ENCODE measurements at places on chromosomes 3 and 15.

GRCh38 chr3:144660186-144660585, 688.6 kb downstream of the DIPK2A start:
- DNase-seq: no peak

GRCh38 chr3:197892162-197892561, 57.8 kb upstream of the RPL35A start:
- no peak for DNase-seq

DNA sequence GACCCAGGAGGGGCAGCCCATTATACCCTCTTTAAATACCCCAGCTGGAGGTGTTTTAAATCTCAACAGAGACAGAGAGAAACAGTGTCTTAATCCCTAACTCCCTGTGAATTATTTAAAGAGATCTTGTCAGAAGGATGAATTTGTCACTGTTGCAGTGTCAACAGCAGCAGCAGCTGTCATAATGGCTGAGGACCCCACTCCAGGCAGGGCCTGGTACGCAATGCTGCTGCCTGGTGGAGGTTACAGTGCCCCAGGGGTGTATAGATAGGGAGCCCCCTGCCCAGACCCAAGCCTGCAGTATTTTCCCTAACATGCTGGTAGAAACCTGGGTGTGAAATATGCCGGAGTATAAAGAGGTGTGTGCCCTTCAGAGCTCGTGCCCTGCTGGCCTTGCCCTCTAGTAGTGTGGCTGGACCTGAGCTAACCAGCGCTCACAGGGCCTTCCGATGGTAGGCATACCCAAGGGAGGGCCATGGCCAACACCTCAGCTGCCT, 143.0 kb downstream of the EPHB1 start:
- DNase-seq: no peak

- peak; percentile 15 for DNase-seq
These were observed 32.9 kb downstream of the AMOTL2 start for GRCh38 chr3:134341389-134341788.

DNA sequence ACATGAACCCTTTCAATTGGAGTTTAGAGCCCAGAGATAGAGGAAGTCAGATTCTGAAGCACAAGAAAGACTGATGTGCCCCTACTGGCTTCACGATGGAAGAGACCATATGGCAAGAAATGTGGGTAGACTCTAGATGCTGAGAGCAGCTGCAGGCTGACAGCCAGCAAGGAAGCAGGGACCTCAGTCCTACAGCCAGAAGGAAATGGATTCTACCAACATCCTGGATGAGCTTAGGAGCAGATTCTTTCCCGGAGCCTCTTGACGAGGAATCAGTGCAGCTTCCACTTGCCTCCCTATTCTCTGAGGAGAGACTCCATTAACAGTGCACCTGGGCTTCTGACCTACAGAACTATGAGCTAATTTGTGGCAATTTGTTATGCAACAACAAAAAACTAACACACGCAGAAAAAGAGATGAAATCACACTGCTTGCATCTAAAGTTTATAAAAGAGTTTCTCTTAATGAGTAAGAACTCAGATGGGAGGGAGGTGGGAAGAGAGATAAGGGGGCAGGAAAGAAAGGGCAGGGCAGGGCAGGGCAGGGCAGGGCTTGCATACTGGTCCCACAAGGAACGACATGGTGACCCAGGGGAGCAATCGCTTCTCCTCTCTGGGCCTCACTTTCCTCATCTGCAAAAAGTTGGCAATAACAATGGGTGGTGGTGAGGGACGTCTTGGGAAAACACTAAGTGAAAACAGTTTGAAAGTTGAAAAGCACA, 440.9 kb downstream of the FOXP1 start:
- no peak for DNase-seq

- DNase-seq: no peak
These were observed 112.4 kb upstream of the SPATA16 start for GRCh38 chr3:173253471-173253870.

- DNase-seq: no peak
These were observed 9.8 kb downstream of the TFG start for GRCh38 chr3:100719136-100719535.

DNA sequence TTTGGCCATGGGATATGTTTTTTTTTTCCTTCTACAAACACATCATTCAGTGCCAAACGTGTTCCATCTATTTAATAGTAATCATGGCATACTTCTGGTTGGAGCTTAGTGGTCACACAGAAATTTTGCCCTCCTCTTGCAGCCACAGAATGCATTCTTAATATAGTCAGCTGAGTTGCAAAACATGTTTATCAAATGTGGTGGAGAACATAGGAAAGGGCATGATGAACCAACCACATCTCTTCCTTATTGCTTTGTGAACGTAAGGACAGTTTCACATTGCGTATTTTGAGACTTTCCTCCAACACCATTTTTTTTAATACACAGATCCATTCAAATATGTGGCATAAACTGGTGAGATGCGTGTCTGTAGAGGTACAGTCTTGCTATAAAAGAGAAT, 106.8 kb downstream of the BBX start:
- no peak for DNase-seq

DNA sequence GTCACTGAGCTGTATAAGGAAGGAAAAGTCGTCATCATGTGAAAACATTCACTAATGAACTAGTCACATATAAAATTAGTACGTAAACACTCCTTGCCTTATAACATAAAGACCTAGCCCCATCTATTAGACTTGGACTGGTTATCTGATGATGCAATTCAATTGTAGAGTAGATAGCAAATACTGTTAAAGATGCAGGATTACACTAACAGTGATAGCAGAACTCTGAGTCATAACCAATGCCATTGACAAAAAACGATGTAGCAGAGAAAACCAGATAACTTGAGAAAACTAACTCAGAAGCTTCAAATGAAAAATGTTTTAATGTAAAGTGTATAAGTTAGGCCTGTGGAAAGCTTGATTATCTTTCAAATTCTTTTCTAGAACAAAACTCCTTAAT, 132.2 kb downstream of the WDR72 start:
- DNase-seq: no peak

DNA sequence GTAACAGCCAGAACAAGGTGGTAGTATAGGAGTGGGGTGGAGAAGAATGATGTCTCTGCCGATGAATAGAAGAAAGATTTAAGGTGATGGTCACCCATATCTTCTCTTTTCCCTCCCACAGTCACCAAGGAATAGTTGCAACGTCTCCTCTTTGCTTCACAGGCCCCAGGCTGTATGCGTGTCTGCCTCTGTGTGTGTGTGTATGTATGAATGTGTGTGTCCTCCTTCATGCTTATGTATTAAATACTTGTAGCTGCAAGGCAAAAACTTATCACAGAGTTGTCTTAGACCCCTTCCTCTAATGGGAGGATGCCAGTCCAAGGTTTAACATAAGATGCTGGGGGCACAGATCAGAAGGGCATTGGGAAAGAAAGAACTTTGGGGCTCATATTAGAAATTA, 19.1 kb upstream of the BNC1 start:
- DNase-seq: no peak

DNA sequence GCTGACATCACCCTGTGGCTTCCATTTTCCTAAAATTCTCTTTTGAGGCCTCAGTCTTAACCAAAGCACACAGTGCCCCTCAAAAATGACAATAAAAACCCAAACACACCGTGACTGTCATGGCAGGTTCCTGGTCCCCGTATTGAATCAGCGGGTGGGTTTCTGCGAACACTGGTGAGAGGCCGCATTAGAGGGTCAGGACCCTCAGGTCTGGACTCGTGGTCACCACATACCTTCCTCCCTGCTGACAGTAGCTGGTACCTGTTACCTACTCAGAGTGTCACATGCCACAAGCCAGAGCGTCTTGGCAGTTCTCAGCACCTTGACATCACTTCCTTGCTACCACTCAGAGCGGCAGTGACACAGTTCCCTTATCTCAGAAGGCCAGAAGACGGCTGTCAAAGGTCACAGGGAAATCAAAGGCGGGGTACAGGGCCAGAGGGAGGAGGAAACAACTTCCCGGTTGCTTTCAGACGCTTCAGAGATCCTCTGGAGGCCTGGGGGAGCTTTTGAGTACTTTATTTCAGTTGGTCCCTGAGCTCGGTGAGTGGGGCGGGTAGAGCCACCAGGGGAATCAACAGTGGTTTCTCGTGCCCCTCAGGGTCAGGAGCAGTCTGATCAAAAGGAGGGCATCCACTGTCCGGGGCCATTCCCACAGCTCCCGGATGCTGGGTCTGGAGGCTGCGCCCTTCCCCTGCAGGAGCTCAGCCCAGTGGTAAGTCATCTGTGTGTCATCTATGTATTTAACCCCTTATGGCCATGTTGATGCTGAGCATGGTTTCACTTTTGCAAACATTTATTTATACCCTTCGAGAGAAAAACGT, at the start of the genes CCR5AS and CCRL2:
CCR5AS (minus strand) TSS at position 279 of the 824 bp plus-strand sequence.
CCRL2 (plus strand) TSS at position 472 of the 824 bp plus-strand sequence. CDS start 821 bp downstream, outside the sequence.
- no peak for DNase-seq

DNA sequence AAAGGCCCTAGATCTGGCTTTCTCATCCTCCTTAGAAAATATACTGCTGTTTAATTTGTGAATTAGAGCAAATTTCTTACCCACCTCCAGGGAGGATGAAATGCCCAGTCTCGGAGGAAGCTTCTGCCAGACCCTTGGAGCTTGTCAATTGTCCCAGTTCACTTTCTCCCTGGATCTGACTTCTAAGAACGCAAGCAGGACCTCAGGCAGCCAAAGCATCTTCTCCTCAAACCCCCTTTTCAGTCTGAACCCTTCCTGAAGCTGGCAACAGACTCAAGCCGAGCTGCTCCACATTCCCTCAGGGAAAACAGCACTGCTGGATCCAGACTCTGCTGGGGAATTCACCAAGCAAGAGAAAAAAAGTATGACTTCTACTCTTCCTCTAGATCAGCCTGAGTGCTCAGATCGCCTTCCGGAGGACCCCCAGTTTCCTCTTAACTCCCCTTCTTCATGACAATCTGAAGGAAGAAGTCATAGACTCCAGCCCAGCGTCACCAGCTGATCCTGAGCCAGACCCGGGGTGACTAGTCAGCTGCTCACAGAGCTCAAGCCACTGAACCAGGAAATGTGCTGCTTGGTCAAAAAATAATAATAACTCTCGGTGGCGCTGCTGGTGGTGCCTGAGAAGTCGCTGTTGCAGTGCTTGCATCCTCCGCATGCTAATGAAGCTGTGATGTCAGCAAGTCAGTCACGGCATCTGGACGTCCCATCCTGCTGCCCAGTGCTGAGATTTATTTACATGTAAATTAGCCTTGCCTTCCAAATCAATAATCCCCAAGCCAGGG, at the start of gene PRICKLE2:
PRICKLE2 (minus strand) TSS at position 641 of the 785 bp plus-strand sequence. CDS start 26,539 bp downstream, outside the sequence.
- DNase-seq: peak; percentile 84

All from head of caudate nucleus (tissue), 42 donors.